Stimulated activated CD4-positive, alpha-beta T cell treated with anti-CD3 and anti-CD28 coated beads, Interleukin-1b, Interleukin-23, amount 100 ng/mL, for 48 hours (primary cell): ENCODE measurements at places on chromosomes 2 and 18.

DNA sequence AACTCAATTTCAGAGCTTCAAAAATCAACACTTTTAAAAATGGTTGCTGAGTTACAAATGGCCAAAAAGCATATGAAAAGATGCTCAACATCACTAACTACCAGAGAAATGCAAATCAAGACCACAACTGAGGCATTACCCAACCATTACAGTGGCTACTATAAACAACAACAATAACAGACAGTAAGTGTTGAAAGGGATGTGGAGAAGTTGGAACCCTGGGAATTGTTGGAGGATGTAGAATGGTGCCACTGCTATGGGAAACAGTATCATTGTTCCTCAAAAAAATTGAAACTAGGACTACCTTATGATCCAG is 173.3 kb upstream of the SPRED2 start:
- DNase-seq = no peak

DNA sequence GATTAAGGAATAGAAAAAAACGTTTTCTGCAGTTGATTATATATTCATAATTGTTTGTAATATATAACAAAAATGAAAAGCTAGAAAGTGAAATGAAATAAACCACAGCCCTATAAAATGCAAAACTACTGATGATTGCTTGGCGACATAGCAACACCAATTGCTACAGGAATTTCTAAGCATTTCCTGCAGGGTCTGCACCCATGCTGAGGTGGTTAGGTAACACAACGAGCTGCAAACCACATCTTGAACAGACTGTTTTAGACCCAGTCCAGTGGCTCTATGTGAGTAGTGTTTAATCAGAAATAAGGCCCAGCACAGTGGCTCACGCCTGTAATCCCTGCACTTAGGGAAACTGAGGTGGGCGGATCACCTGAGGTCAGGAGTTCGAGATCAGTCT is 17.2 kb upstream of the UGT1A9 start:
- DNase-seq = no peak

DNA sequence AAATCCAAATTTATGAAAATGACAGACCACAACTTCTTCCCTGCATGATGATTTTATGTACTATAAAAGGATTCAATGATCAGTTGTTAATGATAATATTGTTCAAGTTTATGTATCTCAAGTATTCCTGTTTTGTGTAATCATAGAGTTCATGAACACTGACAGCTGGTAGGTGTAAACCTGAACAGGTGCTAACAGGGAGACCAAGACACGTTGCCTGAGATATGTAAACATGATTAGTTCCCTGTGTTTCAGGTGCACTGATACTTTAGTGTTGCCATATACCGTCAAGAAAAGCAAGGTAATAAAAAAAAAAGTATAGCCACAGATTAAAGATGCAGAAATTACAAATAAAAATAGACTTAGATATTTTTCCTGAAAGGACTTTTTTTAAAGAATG is 131.8 kb downstream of the BAZ2B start:
- no peak for DNase-seq

DNA sequence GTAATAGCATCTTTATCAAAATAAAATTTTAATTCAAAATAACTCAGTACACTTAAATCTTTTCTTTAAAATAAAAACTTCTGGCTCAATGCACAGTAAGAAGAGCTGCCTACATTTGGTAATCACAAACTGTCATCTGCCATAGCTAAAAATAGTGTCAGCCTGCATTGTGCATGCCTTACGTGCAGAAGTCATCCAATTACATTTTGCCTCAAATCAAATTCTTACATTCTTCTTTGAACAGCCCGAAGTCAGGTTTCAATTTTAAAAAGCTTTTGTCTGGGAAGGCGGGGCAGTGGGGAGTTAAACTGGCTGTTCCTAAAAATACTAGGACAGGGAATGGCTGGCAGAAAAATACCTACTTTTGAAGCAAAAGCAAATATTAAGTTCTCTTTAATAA is 51.1 kb downstream of the RTN4 start:
- DNase-seq = no peak

- no peak for DNase-seq
Observed at GRCh38 chr2:187877391-187877790, 323.2 kb upstream of the TFPI start.

DNA sequence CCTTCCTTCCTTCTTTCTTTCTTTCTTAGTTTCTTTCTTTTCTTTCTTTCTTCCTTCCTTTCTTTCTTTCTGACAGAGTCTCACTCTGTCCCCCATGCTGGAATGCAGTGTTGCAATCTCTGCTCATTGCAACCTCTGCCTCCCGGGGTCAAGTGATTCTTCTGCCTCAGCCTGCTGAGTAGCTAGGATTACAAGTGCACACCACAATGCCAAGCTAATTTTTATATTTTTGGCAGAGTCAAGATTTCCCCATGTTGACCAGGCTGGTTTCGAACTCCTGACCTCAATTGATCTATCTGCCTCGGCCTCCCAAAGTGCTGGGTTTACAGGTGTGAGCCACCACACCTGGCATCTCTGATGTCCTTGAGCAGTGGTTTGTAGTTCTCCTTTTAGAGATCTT is 48.5 kb downstream of the IL1R2 start:
- DNase-seq = no peak

DNA sequence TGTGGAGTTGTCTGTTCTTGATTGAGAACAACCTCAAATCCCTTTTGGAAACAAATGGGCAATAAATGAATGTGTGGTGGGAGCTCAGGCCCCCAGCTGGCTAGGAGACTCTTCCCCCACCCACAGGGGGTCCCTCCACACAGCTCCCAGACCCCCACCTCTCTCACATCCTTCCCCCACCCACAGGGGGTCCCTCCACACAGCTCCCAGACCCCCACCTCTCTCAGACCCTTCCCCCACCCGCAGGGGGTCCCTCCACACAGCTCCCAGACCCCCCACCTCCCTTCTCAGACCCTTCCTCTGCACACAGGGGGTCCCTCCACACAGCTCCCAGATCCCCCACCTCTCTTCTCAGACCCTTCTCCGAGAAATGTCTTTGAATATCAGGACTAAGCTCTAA is 79.0 kb upstream of the CTDP1 start:
- DNase-seq = no peak

- DNase-seq = no peak
Observed at GRCh38 chr2:168660870-168661862, 141.3 kb upstream of the NOSTRIN start.

DNA sequence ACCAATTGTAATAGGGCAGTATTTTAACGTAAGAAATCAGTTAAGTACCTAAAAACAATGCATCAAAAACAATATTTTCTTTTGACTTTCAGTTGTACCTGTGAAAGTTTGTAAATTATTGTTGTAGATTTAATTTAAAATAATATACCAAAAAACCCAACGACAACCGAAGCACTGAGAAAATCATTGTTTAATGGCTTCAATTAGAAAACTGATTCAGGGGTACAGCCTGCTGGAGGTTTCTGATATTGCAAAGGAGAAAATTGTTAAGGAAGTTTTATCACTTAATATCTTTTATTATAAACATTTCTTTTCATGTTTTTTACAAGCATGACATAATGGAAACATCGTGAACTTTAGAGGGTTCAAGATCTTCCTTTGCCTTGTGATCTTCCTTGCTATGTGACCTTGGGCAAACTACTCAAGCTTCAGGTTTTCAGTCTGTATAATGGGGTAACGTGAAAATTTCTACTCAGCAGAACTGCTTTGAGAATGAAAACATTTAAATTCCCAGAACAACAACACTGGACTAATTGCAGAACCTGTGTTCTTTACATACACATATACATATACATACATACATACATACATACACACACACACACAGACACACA is 76.3 kb upstream of the GLS start:
- DNase-seq = no peak

GRCh38 chr18:45359275-45360009 is 255.8 kb upstream of the SLC14A2 start:
- no peak for DNase-seq
